ENCODE measurements at places on chromosomes 7 and 10.

GRCh38 chr7:158318511-158318913 is 269.1 kb downstream of the PTPRN2 start:
- DNase-seq: no peak

DNA sequence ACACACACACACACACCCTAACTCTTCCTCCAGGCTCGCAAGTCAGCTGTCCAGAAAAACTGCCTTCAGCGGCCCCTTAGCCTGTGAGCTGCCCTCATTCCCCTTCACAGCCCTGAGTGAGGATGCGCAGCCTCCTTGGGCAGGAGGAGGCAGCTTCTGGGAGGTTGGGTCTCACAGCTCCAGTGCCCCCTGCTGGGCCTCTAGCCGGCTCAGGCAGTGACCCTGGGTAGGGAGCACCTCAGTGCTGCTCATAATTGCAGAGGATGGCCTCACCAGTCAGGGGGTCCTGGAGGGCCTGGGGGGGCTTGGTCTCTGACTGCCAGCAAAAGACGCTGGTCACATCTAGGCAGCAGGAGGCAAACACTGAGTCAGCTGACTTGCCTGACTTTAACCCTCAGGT is 43.7 kb downstream of the ZNF273 start:
- no peak for DNase-seq

- DNase-seq: no peak
Observed at GRCh38 chr10:5310914-5311313, 53.9 kb upstream of the UCN3 start.

DNA sequence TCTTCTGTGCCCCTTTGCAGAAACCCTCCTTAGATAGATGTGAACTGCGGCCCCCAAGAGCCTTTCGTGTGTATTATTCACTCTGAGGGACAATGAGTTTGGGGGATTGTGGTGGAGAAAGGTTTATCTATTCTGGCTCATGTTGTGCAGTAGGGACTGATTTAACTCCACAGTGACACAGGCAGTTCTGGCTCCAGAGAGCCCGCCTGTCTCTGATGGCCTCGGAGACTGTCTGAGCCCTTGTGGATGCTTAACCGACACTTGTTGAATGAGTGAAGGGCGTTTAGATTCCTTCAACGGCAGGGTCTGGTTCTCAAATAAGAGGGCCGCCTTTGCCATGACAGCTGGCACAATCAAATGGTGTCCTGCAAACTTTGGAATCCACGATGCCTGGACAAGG is 5.8 kb downstream of the NPTX2 start:
- no peak for DNase-seq

GRCh38 chr7:79620291-79620690 is 166.8 kb upstream of the MAGI2 start:
- DNase-seq: no peak

GRCh38 chr7:91668217-91668616 is 212.3 kb downstream of the MTERF1 start:
- no peak for DNase-seq

GRCh38 chr10:664301-664700 is 25.2 kb downstream of the DIP2C start:
- no peak for DNase-seq

- DNase-seq: no peak
Observed at GRCh38 chr7:12557282-12557681, 13.2 kb upstream of the SCIN start.

- DNase-seq: no peak
Observed at GRCh38 chr7:14934839-14935238, 32.3 kb upstream of the DGKB start.

GRCh38 chr7:131897790-131898165 is 341.4 kb upstream of the PODXL start:
- DNase-seq: no peak

DNA sequence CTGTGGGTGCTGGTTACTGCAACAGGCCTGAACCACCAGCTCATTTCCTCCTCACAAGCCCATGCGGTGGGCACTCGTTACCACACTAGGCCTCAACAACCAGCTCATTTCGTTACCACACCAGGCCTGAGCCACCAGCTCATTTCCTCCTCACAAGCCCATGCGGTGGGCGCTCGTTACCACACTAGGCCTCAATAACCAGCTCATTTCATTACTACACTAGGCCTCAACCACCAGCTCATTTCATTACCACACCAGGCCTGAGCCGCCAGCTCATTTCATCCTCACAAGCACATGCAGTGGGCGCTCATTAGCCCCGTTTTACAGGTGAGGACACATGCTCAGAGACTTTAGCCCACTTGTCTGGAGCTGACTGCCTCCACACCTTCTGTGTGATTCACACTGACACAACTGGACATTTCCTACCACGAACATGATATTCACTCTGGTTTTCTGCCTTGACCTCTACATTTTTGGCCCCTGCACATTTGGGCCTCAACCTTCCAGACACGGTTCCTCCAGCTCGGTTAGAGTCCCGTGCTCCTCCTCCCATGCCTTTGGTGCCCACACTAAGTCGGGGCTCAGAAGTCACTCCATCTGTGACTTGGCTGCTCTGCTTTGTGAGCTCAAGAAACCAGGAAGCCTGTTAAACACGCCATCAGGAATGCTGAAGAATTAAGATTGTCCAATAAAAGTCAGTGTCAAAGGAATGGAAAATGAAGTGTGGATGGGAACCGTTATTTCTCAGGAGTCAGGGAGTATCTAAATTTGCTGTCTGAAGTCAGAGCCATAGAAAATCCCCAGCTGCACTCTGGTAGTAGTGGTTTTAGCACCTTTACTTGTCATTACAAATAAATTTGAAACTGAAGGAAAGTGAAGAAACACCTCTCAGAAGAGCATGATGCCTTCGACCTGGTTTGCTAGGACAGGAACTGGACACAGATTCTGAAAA is 55.8 kb upstream of the LANCL2 start:
- peak; percentile 40 for DNase-seq

DNA sequence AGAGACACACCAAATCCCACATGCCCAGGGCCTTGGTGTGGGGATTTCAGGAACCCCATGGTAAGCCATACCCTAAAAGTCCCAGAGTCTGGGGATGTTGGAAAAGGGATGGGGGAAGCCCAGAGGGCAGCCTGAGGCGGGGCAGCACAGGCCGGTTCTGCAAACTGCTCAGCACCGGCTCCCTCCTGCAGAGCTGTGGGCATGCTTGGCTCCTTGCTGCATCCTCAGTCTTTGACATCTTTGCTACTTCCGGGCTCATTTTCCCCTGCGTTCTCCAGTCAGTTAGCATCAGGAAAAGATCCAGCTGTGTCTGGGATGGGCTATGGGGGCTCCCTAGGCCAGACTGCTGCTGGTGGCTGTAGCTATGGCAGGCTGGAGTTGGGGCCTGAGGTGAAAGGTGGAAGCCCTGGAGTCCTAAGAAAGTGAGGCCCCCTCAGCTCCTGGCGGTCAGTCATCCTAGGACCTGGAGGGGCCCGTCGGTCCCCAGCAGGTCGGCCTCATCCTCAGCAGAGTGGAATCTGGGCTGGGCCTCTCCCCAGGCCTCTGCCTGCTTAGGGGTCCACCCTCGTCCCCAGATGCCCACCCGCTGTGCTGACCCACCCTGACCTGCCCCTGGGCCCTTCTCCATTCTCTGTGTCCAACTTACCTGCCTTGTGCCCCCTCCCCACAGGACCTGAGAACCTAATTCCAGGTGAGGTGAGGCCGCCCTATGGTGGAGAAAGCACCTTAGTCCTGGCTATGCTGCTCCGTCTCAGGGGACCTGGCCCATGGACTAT is 9.3 kb downstream of the TBATA start:
- DNase-seq: no peak

- DNase-seq: no peak
Observed at GRCh38 chr10:95422233-95422632, 131.4 kb upstream of the PDLIM1 start.

DNA sequence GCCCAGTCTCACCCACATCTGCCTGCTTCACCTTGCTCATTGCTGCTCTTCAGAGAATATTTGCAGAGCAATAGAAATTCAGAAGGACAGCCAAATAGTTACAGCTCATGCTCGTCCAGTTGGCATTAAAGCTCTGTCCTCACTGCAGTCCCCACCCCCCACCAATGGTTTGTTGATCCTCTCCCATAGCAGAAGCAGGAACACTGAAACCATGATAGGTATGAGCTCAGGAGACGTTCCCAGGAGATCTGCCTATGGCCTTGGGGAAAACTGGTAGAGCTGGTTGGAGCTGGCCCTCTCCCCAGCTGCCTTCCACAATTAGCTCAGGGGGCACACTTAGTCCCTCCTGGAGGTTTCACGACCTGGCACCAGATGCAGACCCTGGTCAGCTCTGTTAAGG is 68.6 kb upstream of the KMT2C start:
- no peak for DNase-seq

DNA sequence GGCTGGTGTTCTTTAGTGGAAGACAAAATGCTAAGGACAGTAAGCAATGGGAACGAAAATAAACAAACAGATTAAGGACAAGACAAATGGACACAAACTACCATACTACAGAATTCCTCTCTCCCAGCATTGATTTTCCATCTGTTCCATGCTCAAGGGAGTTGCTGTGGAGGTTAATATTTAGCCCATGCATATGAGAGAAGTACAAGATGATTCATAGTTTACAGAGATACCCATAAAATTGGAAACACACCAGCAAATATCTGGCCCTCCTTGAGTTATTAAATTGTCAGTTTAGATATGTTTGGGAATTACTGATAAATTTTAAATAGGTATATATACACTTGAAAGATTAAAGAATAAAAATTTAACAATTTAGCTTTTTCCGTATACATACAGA is 69.8 kb downstream of the GLI3 start:
- no peak for DNase-seq

GRCh38 chr10:6778992-6779701 is 199.1 kb upstream of the PRKCQ start:
- DNase-seq: no peak

- DNase-seq: no peak
Observed at GRCh38 chr10:16440396-16441133, 3.8 kb downstream of the PTER start.

- DNase-seq: no peak
Observed at GRCh38 chr7:153390955-153391354, 631.4 kb downstream of the ACTR3B start.

DNA sequence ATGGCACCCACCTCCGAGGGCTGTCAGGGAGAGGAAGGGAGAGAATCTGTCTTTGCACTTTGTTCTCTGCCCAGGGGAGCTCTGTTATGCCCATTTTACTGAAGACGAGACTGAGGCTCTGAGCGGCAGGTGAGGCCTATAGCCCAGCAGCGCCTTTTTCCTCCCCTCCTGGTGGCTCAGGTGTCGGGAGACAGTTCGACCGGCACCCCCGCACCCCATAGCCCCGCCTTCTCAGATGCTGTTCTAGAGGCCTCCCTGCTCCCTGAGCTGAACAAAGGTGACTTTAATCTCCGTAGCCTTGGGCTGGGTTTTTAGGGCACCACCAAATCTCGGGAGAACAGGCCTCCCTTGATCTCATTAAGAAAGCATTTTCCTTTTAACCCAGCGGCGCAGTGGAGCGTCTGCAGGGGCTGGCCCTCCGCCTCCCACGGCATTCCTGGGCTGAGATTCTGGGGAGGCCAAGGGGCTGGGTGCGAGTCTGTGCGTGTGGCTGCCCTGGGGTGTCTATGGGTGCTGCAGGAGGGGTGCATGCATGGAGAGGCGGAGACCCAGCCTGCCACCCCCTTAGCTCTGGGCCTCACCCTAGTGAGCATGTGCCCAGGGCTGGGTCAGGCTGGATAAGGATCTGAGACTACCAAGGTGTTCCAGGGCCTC is 3.3 kb downstream of the LFNG start:
- DNase-seq: no peak

DNA sequence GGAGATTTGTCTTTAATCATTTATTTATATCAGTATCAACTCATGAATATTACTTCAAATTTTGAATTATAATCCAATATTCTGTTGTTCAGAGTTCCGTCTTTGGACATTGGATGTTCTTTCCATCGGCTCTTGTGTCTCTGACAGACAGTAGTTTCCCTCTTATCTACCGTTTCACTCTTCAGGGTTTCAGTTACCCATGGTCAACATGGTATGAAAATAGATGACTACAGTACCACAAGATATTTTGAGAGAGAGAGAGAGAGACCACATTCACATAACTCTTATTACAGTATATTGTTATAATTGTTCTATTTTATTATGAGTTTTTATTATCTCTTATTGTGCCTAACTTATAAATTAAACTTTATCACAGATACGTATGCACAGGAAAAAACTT is 6.8 kb downstream of the SHTN1 start:
- no peak for DNase-seq

- no peak for DNase-seq
Observed at GRCh38 chr7:21869785-21870402, 75.8 kb downstream of the CDCA7L start.

GRCh38 chr10:47042199-47042473 is 130.9 kb downstream of the PTPN20 start:
- DNase-seq: no peak

GRCh38 chr7:17554341-17555015 is 256.0 kb downstream of the AHR start:
- DNase-seq: no peak

- DNase-seq: no peak
Observed at GRCh38 chr10:109070492-109070891, 852.8 kb downstream of the XPNPEP1 start.

DNA sequence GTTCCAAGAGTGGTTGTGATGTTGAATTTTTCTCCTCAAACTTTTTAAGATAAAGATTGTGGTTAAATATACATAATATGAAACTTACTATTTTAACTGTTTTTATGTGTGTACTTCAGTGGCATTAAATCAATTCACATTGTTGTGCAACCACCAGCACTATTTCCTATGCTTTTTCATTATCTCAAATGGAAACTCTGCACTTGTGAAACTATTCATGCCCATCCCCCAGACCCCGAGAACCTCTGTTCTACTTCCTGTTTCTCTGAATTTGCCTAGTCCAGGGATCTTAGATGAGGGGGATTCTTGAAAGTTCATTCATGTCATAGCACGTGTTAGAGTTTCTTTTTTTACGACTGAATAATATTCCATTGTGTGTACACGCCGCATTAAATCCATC is 67.0 kb downstream of the WDR37 start:
- DNase-seq: no peak

GRCh38 chr7:159213253-159213652 is 68.6 kb upstream of the VIPR2 start:
- DNase-seq: no peak

DNA sequence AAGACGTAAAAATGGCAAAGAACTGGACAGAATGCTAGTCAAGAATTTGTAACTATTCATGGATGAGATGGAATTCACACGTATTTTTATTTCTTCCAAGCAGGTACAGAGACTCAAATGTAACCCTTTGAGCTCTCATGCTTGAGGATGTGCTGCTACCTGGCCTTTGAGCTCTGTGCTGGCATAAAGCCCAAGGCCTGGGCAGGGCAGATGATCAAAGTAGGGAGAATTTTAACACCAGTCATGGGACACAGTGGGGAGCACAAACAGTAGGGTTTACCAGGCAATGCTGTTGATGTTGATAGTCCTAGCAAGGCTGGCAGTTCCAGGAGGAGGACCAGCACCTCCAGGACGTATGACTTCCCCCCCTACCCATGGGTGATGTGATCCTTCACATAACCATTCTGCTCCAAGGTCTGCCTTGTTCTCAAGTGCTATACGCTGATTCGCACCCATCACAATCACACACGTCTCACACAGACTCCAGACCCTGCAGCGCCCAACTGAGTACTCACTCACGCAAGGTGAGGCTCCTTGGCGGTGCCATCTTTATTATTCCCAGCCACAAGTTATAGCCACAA is 48.6 kb upstream of the DLG5 start:
- no peak for DNase-seq

- DNase-seq: no peak
Observed at GRCh38 chr7:22192801-22193200, 164.2 kb downstream of the RAPGEF5 start.

GRCh38 chr7:46288861-46289260 is 367.8 kb upstream of the IGFBP3 start:
- no peak for DNase-seq

- DNase-seq: no peak
Observed at GRCh38 chr10:3898821-3899220, 113.8 kb upstream of the KLF6 start.

Measured in stimulated activated CD4-positive, alpha-beta T cell treated with anti-CD3 and anti-CD28 coated beads, TNF-alpha, amount 100 ng/mL, for 48 hours (primary cell).